ENCODE measurements at places on chromosomes 7 and 10.
A peak's percentile ranks its signal among the peaks of the same experiment; 100 is the strongest.

GRCh38 chr7:105322655-105323277 is 66.0 kb downstream of the SRPK2 start:
- DNase-seq = no peak

GRCh38 chr7:3154881-3155494 is 111.3 kb upstream of the CARD11 start:
- peak; percentile 78 for DNase-seq

- peak; percentile 20 for DNase-seq
Measured at GRCh38 chr10:101629837-101630632, 41.9 kb downstream of the DPCD start.

- DNase-seq = peak; percentile 76
Measured at GRCh38 chr10:124742413-124743190, 1.6 kb downstream of the FAM53B start.

DNA sequence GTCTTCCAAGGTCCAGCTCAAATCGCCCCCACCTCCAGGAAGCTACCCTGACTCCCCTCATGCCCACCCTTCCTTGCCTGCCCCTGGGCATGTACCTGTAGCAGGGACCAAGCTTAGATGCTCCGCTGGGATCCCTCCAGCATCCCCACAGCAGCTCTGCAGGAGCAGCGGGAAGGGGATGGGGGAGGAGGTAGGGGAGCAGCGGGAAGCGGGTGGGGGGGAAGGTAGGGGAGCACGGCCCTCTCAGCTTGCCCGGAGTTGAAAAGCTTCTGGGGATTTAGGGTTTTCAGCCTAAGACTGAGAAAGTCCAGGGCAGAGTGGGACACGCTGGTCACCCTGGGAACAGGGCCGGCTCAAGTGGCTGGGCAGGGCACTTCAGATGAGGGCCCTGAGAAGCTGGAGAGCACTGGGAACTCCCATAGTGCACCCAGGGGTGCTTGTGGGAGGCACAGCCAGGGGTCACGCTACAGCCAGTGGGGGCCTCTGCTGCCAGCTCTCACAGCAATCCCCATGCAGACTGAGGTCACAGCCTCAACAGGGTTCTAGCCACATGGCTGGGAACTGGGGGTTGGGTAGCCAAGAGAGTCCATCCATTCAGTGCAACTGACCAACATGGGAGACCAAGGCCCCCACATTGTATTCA is 13.4 kb downstream of the WDR86 start:
- no peak for DNase-seq

DNA sequence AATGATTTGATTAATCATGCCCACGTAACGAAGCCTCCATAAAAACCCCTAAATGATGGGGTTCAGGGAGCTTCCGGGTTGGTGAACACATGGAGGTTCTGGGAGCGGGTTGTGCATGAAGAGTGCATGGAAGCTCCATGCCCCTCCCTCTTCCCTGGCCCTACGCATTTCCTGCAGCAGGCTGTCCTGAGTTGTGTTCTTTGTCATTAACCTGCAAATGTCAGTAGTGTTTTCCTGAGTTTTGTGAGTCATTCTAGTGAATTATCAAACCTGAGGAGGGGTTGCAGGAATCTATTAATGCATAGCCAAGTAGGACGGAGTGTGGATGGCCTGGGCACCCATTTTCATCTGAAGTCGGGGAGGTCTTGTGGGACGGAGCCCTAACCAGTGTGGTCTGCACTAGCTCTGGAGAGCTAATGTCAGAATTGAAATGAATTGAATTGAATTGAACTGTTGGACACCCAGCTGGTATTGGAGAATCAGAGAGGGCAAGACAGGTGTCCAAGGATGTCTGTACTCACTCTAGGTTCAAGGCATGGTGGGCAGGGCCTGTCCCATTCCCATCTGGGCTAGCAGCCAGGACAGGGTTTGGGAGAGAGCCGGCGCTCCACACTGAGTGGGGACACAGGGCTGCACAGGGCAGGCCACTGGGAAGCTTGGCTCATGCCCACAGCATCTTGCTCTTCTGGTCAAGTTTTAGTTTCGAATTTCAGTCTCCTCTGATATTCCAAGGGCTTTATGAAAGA is 22.3 kb upstream of the ARHGAP22 start:
- no peak for DNase-seq

GRCh38 chr7:153097511-153098201 is 338.1 kb downstream of the ACTR3B start:
- DNase-seq = no peak

GRCh38 chr10:96222908-96223307 is 48.5 kb downstream of the BLNK start:
- DNase-seq = no peak

DNA sequence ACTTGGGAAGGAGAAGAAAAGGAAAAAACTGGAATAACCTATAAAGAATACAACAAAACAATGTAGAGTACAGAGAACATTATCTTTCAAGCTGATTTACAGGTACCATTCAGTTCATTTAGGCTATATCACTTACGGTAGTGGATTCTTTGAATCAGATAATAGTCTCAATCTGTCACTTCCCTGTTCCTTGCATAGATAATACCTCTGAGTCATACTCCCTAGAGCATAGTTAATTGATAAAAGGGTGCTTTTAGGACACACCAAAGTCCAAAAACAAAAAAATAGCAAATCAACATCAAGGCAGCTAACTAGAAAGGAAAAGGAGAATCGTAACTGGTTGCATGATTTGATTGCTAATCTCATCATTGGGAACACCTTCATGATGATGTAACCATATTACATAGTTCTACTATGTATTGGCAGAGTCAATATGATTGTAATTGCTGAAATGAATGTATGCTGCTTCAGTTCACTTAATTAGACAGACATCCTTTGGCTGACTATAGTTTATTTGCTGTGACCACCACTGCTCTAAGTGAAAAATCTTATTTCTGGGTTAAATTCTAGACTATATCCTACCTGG is 844.4 kb downstream of the GATA3 start:
- DNase-seq = no peak

GRCh38 chr7:135991322-135991721 is 14.2 kb upstream of the MTPN start:
- DNase-seq = no peak

DNA sequence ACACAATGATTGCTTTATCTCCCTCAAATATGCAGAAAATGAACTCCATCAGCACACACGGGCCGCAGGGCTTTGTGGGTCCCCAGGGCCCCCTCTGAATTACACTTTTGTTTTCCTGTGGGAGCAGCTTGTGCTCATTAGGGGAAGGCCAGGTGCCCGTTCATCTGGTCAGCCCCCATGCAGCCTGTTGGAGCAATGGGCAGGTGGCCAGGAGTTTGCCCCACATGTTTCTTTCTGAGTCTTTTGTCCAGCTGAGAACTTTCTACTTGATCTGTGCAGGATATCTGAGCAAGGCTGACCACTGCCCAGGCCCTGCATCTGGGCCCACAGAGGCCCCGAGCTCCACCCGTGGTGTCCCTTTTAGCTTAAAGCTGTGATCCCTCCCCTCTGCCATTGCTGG is 105.3 kb upstream of the FAM20C start:
- peak; percentile 21 for DNase-seq

DNA sequence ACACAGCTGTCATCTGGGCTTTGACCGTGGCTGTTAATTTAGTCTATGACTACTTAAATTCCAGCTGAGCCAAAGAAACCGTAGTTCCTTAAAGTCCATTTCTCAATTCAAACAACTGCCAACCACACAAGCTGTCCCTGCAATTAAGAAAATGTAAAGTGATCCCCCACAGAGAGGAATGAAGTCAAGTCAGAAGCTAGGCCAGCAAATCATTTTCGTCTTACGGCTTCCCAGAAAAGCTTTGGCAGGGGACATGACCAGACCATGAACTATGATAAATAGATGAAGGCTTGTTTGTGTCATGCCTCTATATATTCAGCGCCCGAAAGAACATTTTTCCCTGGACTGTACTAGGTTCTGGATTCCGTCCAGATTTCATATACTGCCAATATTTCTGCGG is 54.6 kb downstream of the HACD1 start:
- no peak for DNase-seq

- no peak for DNase-seq
Measured at GRCh38 chr10:11178606-11179515, 161.2 kb downstream of the CELF2 start.

DNA sequence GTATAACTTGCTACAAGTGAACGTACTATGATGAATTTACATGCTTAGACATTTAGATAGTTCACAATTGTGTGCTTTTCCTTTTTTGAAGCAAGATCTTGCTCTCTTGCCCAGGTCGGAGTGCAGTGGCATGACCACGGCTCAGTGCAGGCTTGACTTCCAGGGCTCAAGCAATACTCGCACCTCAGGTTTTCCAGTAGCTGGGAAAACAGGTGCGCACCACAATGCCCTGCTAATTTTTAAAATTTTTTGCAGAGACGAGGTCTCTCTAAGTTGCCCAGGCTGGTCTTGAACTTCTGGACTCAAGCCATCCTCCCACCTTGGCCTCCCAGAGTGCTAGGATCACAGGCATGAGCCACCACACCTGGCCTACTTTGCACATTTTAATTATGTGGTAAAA is 1.8 kb downstream of the GPR15LG start:
- DNase-seq = no peak

DNA sequence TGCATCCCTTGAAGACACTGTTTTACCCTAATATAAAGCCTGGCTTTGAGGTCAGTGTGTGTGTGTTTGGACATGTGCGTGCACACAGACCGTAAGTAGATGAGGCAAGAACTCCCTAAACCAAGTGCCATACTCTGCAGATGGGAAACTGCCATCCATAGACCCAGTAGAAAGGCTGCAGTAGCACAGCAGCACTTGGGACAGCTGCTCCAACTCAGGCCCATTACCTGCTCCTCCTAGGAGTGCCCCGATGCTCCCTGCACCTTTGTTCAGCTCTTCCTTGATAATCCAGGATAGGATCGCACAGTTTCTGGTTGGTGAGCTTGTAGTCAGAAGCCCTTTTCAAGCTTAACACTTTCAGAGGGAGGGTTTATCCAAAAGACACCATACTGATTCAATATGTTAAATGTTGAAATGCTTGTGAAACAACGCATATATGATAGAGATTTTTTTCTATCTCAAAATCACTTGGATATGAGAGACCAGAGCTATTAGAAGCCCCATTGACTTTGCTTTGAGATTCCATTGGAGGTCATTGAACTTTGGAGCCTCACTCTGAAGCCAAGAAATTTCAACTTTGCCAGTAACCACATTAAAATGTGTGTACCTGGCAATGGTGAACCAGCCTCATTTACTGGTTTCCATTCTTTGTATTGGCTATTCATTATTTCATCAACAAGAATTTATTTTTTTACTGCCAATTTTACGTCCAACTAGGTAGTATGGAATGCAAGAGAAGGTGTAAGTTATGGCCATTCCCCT is 757.0 kb upstream of the GALNT17 start:
- no peak for DNase-seq

GRCh38 chr7:262251-262572 is 27.8 kb upstream of the FOXL3 start:
- DNase-seq = no peak

DNA sequence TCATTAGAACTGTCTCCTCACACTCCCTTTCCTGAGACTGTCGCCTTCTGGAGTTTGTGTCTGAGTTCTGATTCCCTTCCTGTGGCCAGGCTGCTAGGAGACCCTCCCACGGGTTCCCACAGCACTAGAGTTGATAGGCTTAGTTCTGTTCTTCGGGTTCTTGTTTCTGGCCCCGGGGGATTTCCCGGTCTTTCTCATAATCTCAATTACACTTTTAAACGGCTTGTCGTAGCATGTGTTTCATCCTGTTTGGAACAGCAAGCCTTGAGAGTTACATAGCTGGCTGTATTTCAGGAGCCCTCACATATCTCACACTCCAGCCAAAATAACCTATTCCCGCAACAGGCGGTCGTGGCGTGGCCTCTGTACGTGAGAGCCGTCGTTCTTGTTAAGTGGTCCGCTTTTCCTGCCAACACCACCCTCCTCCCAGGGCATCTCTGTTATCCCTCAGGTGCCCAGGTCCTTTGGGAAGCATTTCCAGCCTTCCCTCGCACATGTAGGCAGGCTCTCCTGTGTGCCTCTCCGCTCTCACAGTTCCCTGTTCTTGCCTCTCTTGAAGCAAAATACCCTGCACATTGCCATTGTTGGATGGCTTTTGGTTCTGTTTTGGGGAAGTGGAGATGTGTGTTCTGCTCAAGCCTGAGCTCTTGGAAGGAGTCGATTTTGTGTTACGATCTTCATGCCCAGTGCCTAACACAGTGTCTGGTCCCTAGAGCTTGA is 46.0 kb downstream of the CDC123 start:
- DNase-seq = no peak
